Naive B cell (primary cell): ENCODE measurements at places on chromosomes 5 and 9.
A peak's percentile ranks its signal among the peaks of the same experiment; 100 is the strongest.

GRCh38 chr5:61603211-61603908 is 271.3 kb downstream of the ZSWIM6 start:
- no peak overlapping the region for H3K4me3 ChIP-seq
- H3K36me3 ChIP-seq, result no peaks in the 10 kb centered on the region
- no peaks in the 10 kb centered on the region for H3K4me1 ChIP-seq
- no peak overlapping the region for H3K27ac ChIP-seq
- peaks cover 5% of the 10 kb centered on the region for H3K27me3 ChIP-seq

GRCh38 chr5:58248221-58248620 is 211.7 kb downstream of the PLK2 start:
- H3K4me1 ChIP-seq, result no peaks in the 10 kb centered on the region
- H3K36me3 ChIP-seq, result no peaks in the 10 kb centered on the region
- DNase-seq, result no peak

- H3K27me3 ChIP-seq, result no peaks in the 10 kb centered on the region
- peaks cover 30% of the 10 kb centered on the region for H3K36me3 ChIP-seq
- no peak overlapping the region for H3K4me3 ChIP-seq
- H3K27ac ChIP-seq, result no peak overlapping the region
- DNase-seq, result no peak
These were observed 53.5 kb downstream of the FBXO38 start for GRCh38 chr5:148437249-148437648.

GRCh38 chr5:173291722-173292658 is 36.2 kb downstream of the STC2 start:
- H3K4me1 ChIP-seq, result peaks cover 6% of the 10 kb centered on the region
- no peak overlapping the region for H3K4me3 ChIP-seq
- peaks cover 57% of the 10 kb centered on the region for H3K27me3 ChIP-seq
- DNase-seq, result no peak

DNA sequence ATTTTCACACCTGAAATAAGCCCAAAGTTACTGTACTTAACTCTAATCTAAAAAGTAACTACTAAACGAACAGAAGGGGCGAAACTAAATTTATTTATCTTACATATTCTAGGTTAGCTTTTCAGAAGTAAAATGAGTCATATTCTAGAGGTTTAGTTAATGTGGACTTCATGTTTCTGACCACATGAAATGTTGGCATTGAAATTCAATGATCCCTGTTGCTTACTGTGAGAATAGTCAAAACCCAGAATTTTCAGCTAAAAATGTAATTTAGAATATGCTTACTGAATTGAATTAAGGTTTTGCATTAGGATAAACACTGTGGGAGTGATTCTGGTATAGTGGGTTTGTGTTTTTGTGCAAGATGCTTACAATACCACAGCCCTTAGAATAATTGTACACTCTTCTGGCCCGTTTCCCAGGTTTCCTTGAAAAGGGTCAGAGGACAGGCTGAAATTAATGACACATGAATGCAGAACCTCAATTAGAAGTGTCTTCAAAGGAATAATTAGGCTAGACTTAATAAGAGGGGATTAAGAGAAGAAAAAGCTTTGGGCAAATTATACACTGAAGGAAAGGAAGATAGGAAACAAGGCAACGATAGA is 1.4 kb upstream of the SNX18 start:
- H3K27ac ChIP-seq, result no peak overlapping the region
- DNase-seq, result no peak
- peaks cover 31% of the 10 kb centered on the region for H3K4me1 ChIP-seq

DNA sequence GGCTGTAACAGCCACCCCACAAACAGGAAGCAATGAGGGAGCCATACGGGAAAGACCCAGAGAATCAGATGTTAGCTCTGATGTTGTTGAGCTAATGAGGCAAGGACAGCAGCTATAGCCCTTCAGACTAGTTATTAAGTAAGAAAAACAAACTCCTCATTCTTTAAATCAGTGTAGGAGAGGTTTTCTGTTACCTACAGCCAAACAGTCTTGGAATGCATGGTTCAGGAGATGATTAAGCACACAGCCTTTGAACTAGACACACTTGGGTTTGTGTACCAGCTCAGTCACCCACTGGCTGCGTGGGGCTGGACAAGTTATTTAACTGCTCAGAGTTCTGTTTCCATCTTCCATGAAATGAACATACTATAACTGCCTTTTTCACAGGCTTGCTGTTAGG is 68.1 kb downstream of the SPOCK1 start:
- no peaks in the 10 kb centered on the region for H3K4me1 ChIP-seq
- no peak for DNase-seq
- H3K4me3 ChIP-seq, result no peak overlapping the region

- H3K4me3 ChIP-seq, result no peak overlapping the region
- H3K36me3 ChIP-seq, result no peaks in the 10 kb centered on the region
- no peaks in the 10 kb centered on the region for H3K4me1 ChIP-seq
- H3K27ac ChIP-seq, result no peak overlapping the region
- H3K27me3 ChIP-seq, result no peaks in the 10 kb centered on the region
These were observed 77.7 kb downstream of the RGS3 start for GRCh38 chr9:113541019-113541900.

GRCh38 chr5:55923865-55924500 is 70.8 kb downstream of the IL6ST start:
- no peak for DNase-seq
- no peaks in the 10 kb centered on the region for H3K27me3 ChIP-seq
- no peak overlapping the region for H3K27ac ChIP-seq
- H3K36me3 ChIP-seq, result no peaks in the 10 kb centered on the region
- peak overlapping the region; percentile 96 for H3K4me3 ChIP-seq

GRCh38 chr9:38066914-38067858 is 1.8 kb downstream of the SHB start:
- H3K36me3 ChIP-seq, result no peaks in the 10 kb centered on the region
- H3K27me3 ChIP-seq, result peaks cover 41% of the 10 kb centered on the region
- no peak for DNase-seq
- H3K27ac ChIP-seq, result peak overlapping the region; percentile 78
- H3K4me3 ChIP-seq, result peak overlapping the region; percentile 89
